ENCODE measurements at places on chromosomes 5 and 9.

DNA sequence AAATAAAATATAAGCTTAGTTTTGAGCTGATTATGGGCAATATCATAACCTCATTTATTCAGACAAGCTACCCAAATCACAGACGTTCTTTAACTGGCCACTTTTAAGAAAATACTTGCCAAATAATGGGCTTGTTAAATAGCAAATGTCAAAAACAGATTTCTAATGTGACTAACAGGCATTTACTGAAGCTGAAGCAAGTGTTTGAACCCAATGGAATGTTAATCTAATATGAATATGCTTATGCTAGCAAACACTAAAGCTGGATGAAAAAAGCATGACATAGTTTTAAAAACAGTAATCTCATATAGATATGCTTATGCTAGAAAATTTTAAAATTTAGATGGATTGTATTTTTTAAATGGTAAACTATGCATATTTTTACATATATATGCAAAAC lies 411.6 kb upstream of the PTGER4 start:
- DNase-seq, result no peak

GRCh38 chr5:91142819-91143218 lies 240.3 kb downstream of the ARRDC3 start:
- no peak for DNase-seq

DNA sequence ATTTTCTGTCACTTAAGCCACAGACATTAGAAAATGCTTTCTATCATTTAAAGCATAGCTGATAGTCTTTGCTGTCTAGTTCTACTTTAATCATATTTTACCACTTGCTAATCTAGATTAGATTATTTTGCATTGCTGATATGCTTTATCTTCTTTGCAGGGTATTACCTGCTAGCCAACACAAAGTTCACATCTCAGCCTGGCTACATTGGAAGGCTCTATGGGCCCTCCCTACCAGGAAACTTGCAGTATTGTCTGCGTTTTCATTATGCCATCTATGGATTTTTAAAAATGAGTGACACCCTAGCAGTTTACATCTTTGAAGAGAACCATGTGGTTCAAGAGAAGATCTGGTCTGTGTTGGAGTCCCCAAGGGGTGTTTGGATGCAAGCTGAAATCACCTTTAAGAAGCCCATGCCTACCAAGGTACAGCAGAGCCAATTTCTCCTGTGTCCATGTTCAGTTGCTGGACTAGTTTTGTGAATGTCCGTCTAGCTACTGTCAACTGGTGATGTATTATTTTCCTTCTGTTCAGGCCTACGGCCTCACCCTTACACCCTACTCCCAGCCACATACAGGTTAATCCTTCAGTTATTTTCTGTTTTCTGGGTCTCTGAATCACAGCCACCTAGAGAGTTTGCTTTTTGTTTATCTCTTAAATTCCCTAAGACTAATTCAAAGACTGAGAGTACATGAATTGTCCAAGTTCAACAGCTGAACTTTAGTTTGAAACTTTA lies 99.9 kb downstream of the MAMDC2 start:
- no peak for DNase-seq

DNA sequence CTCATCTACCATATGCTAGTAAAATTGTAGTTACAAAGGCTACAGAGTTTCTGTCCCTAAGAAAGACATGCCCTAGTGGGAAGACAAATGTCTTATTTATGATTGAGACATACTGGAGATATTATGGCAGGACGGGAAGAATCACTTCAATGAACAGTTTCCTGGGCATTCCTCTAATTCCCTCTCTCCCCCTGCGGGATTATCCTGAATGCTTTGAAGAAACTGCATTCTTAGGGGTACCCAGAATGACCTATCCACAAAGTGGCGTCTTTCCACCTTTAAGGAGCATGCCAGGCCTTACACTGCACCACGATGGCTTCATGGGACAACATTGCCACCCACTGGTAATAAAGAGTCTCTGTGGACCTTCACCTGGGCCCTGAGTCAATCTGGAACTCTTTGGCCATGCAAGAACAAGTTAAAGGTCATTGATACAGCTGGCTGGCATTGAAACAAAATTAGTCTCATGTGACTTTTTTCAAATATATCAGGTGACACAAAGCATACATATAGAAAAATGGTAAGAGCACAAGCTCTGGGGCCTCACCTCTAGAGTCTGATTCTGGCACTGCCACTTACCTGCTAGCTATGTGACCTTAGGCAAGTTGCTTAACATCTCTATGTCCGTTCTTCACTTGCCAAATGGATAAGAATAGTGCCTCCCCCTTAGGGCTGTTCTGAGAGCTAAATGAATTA lies 32.0 kb downstream of the ANKRD55 start:
- DNase-seq, result peak; percentile 18

DNA sequence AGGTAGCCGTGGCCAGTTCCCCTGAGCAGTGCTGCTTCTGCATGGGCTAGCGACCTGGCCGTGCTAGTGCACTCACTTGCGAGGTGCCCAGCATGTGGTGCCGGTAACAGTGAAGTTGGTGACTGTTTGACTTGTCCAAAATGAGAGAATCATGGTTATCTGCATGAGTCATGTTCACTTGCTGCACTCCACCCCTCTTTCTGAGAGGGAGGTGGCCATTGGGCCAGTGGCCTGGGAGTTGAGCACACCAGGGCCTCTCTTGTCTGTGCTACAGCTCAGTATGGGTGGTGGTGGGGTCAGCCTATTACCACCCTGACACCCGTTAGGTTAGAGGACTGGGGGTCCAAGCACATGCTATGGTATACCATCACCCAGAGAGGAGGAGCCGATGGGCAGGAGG lies 55.4 kb upstream of the GARNL3 start:
- DNase-seq, result no peak

- no peak for DNase-seq
Measured at GRCh38 chr5:160991205-160991604, 139.2 kb upstream of the ATP10B start.
